ENCODE measurements at places on chromosomes 3 and 15.

GRCh38 chr3:65107174-65107573 is 419.4 kb upstream of the ADAMTS9 start:
- DNase-seq, result no peak

- no peak for DNase-seq
Measured at GRCh38 chr3:196207833-196208607, 3.2 kb downstream of the ZDHHC19 start.

DNA sequence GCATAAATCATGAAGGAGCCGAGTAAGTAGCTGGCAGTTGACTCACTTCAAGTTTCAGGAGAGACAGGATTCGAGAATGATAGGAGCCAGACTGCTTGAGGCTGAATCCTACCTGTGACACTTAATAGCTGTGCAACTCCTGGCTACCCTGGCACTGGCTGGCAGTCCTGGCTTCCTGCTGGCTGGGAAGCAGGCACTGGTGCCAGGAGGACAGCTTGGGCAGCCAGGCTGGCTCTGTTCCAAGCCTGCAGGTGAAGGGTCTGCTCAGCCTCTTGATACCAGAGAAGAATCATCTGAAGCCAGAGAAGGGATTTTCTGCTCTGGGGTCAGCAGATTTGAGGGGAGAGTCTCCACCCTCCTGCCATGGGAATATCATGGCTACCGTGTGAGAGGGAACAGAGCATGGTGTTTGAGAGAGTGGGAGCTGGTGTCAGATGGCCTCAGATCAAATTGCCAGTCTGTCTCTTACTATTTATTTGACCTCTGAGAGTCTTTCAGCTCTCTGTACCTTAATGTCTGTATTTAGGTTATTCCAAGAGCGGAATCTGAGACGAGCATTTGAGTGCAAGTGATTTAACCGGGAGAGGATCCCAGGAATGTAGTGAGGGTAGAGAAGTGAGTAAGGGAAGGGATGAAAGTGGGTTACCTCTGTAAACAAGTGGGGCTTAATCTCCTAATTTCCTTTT is 4.4 kb upstream of the XIRP1 start:
- DNase-seq, result no peak

DNA sequence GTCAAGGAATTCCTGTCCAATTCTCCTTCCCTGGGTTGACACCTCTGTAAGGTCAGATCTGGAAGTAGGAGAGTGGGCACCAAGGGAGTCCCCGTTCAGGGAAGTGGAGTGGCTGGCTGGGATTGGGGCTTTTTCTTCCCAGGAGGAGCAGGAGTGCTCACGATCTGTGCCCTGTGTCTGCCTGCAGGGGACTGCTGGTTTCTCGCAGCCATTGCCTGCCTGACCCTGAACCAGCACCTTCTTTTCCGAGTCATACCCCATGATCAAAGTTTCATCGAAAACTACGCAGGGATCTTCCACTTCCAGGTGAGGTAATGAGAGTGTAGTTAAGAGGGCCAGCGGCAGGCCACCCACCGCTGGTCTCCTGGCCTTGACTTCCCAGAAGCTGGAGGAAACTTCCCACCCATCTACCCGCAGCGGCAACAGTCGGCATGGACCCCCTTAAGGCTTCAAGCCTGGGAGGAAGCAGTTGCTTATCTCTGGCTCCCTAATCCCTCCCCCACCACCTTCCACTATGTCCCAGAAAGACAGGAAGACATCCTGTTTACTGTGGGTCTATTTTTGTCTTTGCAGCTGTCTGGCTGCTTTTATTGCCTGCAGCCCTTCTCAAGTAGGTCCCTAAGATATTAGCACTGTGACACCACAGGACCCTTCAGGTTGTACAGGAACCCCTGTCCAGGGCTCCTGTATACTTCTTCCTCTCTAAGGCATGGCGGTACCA is 26.8 kb downstream of the CAPN3 start:
- no peak for DNase-seq

- DNase-seq, result no peak
Measured at GRCh38 chr15:33292717-33293307, 18.0 kb upstream of the RYR3 start.

GRCh38 chr15:85473455-85473854 is 93.1 kb downstream of the AKAP13 start:
- DNase-seq, result no peak

DNA sequence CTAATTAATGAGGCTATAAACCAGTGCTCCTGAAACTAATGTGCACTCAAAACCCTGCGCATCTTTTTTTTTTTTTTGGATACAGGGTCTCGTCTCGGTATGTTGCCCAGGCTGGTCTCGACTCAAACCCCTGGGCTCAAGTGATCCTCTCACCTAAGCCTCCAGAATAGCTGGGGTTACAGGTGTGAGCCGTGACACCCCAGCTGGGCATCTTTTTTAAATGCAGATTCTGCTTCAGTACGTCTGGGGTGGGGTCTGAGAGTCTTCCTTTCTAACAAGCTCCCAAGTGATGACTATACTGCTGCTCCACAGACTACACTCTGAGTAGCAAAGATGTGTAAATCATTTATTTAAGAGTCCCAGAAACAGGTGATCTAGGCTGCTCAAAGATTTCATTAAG is 73.0 kb downstream of the BFSP2 start:
- no peak for DNase-seq

DNA sequence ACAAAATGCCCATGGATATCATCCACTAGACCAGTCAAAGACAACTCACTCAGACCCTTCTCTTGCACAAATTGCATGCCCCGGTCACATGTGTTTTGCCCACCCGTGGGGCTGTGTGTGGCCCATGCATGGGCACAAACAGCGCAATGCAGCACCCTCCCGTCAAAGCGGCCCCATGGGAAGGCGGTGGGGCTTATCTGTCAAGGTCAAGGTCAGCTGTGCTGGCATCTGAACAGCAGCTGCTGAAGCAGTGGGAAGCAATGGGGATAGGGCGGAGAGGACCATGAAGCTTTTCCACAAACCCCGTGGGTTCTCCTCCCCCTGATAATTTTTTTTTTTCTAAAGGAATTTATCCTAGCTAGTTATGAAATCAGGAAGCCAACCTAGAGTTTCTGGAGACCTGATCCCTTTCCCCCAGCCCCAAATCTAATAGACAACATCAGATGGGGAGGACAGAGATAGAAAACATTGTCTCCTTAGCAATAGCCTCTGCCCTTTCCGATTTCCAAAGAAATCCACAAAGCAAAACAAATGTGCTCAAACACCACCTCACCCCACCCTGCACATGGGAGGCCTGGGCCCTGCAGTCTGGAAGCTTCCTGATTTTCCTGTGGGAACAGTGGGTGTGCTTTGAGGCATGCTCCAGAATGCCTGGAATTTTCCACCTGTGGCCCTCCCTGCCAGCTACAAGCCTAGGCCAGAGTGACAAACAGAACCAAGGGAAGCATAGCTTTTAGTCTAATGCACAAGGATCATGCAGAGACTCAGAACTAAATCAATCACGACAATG is 84.4 kb downstream of the BDH1 start:
- DNase-seq, result no peak

- DNase-seq, result no peak
Measured at GRCh38 chr15:90866161-90866715, 2.1 kb upstream of the FURIN start.

- DNase-seq, result no peak
Measured at GRCh38 chr15:89496155-89497098, at the start of gene RHCG. RHCG (minus strand) TSS chr15:89496583; CDS start chr15:89496544, 39 bp downstream.

DNA sequence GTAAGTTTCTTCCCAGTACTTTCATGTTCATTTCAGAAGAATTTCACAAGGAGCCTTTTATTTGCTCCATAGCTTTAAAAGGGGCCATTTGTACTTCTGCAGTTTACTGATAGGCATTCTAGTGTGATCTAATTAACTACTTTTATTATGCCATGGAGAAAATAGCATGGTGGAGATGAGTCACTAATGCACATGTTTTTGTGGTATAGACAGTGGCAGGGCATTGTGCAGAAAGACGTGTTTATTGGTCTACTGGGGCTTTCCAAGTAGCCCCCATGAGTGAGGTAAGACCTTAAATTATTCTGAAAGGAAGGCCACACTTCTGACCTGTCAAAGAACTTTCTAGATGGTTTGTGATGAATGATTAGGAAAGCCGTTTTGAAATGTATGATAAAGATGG is 810.0 kb upstream of the NR2F2 start:
- no peak for DNase-seq

Data from GM04504 (cell line).